ENCODE measurements at places on chromosomes 4 and X. TPM values are rescaled to one million over a fixed set of nuclear protein-coding genes. Genes with fewer than 3 reads are reported as not detected.

GRCh38 chr4:153450544-153450917 is 15.6 kb upstream of the TMEM131L start:
- no peak for DNase-seq

- DNase-seq: no peak
These were observed 87.0 kb downstream of the SYNPO2 start for GRCh38 chr4:118975449-118976192.

CRLF2 gene
- not detected for total RNA-seq

- no peak for DNase-seq
These were observed 14.1 kb upstream of the RTL3 start for GRCh38 chrX:78673246-78673645.

SERPINA7 gene
- total RNA-seq: not detected

DNA sequence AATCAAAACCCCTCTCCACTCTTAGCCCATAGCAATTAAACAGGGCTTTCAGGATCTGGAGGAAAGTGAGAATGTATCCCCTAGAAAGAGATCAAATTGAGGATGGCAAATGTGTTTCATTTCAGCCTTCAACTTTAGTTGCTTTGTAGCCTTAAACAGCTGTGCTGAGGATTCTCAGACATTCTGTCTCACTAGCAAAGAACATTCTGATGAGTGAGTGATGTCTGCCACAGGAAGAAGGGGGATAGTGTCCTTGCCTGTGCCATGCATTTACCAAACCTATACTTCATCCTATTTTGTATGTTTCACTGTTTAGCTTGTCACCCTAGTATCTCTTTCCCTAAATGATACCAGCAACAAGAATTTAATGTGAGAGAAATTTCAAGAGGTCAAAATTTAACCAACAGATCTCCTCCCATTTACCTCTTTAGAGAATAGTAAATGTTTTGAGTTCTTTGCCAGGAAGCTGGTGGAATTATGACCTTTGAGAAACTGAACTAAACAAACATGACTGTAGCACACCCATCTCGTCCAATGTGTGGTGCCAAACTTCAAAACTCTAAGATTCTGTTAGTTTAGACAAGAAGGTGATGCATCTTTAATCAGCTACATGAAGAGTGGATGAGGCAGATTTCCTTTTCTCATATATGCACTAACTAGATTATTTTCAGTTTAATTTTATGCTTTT is 165.6 kb downstream of the PALLD start:
- no peak for DNase-seq
